Left ventricle myocardium inferior (tissue), 1 donor: ENCODE measurements at places on chromosomes 2 and 18. TPM values are rescaled to one million over a fixed set of nuclear protein-coding genes. Genes with fewer than 3 reads are reported as not detected.

DNA sequence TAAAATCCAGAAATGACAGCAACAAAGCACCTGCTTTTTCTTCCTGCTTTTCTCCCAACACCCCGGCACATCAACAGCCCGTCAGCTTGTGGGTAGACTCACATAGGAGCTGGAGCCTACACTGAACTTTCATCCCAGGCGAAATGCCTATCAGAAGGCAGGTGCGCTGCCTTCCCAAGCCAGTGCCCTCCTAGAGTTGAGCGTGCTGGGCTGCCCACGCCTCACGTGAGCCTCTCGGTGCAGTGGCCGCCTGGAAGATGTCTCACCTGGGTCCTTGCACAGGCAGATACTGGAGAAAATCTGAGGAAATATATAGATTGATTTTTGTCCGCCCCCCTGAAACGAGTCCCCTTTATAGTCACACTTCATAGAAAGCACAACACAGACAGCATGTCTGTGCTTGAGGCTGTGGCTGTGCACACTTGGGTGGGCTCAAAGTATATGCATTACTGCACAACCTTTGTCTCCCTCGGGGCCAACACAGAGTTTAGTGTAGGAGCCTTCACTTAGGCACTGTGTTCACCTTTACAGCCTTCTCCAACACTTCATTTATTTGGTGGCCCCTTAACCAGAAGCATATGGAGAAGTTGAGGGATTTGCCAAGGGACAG is 112.5 kb downstream of the SMAD7 start:
- DNase-seq, result no peak

DNA sequence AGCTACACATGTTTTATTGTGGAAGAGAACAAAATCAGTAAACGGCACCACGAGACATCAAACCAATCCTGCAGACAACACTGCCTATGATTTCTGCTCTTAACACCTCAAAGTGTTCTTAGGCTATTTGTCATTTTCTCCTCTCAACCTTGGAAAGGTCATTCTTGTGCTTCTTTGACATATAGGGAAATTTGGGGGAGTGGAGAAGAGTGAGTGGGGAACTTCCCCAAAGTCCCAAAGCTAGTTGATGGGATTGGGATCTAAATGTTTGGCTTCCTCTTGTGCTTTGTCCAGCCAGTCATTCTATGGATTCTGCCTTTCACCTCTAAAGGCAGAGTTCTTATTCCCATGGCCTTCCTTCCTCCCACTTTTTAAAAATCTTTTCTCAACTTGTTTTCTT is 5.8 kb upstream of the MRO start:
- DNase-seq, result no peak

GRCh38 chr2:954687-955000 is 4.0 kb downstream of the SNTG2 start:
- no peak for DNase-seq

The FIGN gene
- total RNA-seq, result 12.9 TPM

The SPP2 gene
- not detected for total RNA-seq

DNA sequence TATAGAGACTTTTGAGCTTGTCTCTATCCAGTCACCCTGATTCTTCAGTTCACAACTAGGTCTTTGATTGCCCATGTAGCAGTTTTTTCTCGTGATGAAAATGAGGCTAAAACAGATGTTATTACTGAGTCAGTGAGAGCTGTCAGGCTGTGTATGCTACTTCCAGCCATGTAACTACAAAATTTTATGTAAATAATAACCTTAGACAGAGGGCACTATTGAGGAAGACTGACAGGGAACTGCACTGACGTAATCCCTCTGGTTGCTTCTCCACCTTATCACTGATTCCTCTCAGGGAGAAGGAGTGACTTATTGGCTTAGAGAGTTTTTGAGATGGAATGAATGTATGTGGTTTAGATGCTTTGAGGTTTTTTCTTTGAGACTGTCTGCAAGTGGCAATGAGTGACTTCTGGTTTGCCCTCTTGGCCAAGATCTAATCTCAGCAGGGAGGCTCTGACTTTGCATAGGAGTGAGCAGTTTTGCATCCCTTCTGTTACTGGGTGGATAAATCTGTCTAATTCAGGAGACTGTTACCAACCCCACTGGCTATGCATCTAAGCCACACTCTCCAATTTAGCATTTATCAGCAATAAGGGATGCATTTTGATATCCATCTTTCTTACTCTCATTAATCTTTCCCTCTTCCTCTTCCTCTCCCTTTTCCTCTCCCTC is 555.2 kb upstream of the FANCL start:
- DNase-seq, result no peak

DNA sequence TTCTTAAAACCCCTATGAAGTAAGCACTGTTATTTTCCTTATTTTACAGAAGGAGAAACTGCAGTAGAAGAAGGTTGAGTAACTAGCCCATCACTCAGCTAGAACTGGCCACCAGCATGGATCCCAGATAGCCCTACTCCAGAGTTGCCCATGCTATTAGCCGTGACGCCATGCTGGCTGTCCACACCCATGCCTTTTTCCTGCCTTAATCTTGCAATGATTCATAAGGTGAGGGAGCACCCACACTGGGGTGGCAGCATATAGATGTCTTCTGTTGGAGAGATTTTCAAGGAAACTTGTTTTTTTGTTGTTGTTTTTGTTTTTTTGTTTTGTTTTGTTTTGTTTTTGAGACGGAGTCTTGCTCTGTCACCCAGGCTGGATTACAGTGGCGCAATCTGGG is 204.1 kb upstream of the HAAO start:
- DNase-seq, result no peak

GRCh38 chr18:59272221-59272888 is 899 bp downstream of the RAX start:
- DNase-seq, result no peak

The CEBPZOS gene
- 61.3 TPM for total RNA-seq

GRCh38 chr2:166900700-166901099 is 12.4 kb downstream of the XIRP2 start:
- no peak for DNase-seq

The POTEJ gene
- not detected for total RNA-seq

The NCKAP1 gene
- 142 TPM for total RNA-seq

DNA sequence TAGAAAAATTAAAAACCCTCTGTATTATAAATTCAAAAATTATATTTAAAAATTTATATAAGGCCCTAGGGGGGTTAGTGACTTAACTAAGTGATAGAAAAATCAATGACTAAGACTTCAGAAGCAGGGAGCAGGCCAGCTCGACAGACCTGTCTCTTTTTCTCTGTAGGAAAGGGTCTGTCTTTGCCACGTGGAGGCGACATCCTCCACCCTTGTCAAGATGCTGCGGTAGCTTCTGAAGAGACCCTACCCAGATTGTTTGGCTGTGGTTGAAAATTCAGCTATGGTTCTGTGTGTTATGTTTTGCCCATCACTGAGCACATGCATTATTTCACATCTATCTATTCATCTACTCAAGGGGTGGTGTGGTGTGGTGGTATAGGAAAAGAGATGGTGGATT is 8.2 kb upstream of the SLC4A3 start:
- DNase-seq, result no peak

The EVX2 gene
- total RNA-seq, result not detected

DNA sequence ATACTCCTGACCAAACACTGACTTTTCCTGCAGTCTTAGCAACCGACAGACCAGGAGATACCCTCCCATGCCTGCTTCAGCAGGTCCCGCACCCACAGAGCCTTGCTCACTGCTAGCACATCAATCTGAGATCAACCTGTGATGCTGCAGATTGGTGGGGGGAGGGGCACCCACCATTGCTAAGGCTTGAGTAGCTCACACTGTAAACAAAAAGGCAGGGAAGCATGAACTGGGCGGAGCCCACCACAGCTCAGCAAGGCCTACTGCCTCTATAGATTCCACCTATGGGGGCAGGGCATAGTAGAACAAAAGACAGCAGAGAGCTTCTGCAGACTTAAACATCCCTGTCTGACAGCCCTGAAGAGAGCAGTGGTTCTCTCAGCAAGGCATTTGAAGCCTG is 109.7 kb downstream of the SP100 start:
- no peak for DNase-seq

- no peak for DNase-seq
Measured at GRCh38 chr18:62651276-62652056, 63.9 kb upstream of the PHLPP1 start.

DNA sequence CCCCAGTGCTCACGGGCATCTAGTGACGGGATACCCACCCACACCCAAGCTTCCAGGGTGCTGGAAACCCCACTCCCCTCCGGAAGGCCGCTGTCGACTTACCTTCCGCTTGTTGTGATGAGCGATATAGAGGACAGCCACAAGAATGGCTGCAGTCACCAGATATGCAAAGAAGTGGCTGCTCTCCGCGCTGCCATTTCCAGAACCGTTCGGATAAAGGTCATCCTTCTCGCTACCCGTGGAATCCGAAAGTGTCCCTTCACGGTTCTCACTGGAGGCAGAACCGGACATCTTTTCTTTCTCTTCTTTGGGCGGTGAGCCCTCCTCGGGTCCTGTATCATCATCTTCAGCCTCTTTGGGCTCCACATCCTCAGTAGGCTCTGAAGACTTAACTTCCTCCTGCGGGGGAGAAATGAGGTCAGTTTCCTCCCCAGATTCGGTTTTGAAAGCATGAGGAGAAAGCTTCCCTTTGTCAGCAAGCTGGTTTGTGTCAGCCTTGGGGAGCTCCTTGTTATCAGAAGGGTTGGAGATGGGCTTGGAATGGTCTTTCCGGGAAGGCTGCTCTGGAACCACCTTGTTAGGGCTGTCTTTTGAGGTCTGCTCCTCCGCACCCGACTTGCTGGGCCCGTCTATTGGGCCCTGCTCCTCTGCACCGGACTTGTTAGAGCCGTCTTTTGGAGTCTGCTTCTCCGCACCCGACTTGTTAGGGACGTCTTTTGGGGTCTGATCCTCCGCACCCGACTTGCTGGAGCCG is 1.2 kb downstream of the TGOLN2 start:
- DNase-seq, result no peak

The ILKAP gene
- 26.5 TPM for total RNA-seq

DNA sequence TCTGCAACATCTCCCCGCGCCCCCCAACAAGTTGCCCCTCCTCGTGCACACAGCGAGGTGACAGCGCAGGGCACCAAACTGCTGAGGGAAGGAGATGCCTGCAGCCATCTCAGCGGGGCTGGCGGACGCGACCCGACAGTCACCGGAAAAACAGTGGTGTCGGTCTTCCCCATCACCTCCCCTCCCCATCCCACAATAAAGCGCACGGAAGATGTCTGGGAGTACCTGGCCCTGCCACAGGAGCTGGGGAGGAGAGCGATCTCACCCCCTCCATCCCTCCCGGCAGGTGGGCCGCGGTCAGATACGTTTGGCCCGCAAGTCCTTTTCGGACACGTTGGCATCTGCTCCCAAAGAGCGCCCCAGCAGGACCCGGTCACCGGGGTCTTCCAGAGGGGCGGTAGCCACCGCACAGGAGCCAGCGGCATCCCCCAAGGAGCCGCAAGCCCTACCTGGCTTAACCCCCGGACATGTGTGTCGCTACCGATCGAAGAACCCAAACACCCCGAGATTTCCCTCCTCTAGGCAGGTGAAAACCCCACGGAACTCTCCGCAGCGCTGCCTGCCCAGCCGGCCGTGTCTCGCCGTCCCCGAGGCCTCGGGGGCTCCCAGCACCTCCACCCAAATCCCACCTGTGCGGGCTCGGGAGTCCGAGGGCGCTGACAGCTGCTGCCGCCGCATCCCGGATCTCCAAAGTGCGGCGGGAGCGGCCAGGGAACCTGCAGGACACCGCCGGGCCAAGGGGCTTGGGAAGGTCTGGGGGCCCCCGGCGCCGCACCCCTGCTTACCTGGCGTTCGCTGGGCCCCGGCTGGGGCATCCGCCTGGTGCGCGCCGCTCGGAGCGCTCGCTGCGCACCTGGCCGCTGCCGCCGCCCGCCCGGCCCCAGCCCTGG is 657 bp downstream of the ATP8B1 start:
- DNase-seq, result no peak

DNA sequence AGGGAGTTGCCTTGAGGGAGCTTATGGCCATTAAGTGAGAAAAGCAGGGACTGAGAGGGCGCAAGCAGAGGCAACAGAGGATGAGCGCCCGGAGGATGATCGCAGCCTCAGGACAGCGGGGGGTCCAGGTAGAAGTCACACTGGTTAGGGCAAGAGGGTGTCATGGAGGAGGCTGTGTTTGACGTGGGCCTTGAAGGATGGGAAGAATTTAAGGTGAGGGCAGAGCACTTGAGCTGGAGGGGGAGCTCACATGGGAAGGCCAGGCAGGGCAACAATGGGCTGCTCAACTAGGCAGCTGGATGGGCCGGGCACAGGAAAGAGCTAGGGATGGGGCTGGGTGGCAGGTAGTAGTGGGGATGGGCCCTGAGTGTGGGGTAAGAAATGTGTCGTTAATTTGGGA is 31.9 kb downstream of the FAM228A start:
- no peak for DNase-seq

GRCh38 chr18:65516209-65516608 is 234.6 kb upstream of the CDH7 start:
- no peak for DNase-seq

GRCh38 chr18:3219241-3219630 is 532 bp downstream of the MYOM1 start:
- DNase-seq, result no peak

GRCh38 chr2:168738062-168738461 is 64.4 kb upstream of the NOSTRIN start:
- DNase-seq, result no peak

DNA sequence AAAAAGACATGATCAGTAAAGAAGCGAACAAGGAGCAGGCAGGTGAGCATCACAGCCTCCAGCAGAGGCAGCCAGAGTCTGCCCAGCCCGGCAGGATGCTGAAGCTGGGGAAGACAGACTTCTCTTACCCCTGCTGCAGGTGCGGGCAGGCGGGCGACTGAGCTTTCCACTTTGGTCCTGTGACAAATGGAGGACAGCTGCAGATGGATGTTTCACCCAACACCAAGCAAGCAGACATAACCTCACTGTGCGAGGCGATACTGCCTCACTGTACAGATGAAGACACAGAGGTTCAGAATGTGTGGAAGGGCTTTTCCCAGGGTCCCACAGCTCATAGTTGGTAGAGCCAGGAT is 251.0 kb downstream of the AFF3 start:
- no peak for DNase-seq

- no peak for DNase-seq
Measured at GRCh38 chr18:1510542-1511179, 606.0 kb downstream of the ADCYAP1 start.

The L3MBTL4 gene
- total RNA-seq, result 3.5 TPM

- DNase-seq, result no peak
Measured at GRCh38 chr18:73545472-73545871, 602.2 kb downstream of the FBXO15 start.

DNA sequence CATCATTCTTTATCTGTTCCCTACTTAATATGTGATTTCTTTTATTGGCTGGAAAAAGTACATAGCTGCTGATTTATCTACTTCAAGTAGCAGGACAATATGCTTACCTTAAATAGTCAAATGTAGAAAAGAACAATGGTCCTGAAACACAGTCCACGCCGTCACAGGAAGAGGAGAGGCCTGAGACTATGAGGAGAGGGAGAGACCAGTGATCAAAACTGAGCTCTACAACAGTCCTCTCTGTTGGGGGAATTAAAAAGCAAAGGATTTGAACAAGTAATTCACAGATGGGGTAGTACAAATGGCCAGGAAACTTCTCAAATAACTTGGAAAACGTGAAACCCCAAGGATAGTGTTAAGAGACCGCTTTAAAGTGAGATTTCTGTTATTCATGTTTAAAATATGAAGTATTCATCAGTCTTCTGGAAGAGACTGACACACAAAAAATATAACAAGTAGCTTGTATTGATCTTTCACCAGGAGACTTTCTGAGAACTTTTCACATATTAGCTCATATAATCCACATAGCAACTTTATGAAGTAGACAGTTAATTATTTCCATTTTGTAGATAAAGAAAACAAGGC is 20.2 kb downstream of the SCYGR8 start:
- DNase-seq, result no peak
